CD4-positive, alpha-beta memory T cell (primary cell): ENCODE measurements at places on chromosomes 16 and 17. TPM values are rescaled to one million over a fixed set of nuclear protein-coding genes. Genes with fewer than 3 reads are reported as not detected.

NOB1 gene
- 41.0 TPM for total RNA-seq

RCVRN gene
- total RNA-seq: not detected

TNP2 gene
- not detected for total RNA-seq

TLCD1 gene
- total RNA-seq: 1.0 TPM

ABI3 gene
- total RNA-seq: 9.5 TPM

CDRT15 gene
- total RNA-seq: not detected
